Natural killer cell (primary cell): ENCODE measurements at places on chromosomes 7 and 10. TPM values are rescaled to one million over a fixed set of nuclear protein-coding genes. Genes with fewer than 3 reads are reported as not detected.

DNA sequence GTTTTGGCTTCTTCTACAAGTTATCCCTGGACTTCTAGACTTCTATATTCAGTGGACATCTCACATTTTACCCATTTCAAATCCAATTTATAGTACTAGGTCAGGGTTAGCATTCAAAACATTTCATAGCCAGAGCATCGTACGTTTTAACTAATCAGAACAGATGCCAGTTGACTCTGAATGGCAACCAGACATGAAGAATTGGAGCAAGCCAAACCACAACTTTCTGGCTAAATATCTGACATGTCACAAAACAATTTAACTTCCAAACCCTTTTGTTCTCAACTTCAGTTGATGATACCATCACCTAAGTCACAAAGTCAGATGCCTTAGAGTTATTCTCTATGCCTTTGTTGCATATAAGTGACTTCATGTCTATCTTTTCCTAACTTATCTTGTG is 1105.7 kb downstream of the XPNPEP1 start:
- H3K27me3 ChIP-seq, result no peaks in the 10 kb centered on the region
- DNase-seq, result no peak
- no peak overlapping the region for H3K4me3 ChIP-seq
- no peaks in the 10 kb centered on the region for H3K36me3 ChIP-seq
- no peak overlapping the region for H3K27ac ChIP-seq
- no peaks in the 10 kb centered on the region for H3K4me1 ChIP-seq

GRCh38 chr7:104160375-104160774 is 47.4 kb downstream of the ORC5 start:
- H3K27ac ChIP-seq, result no peak overlapping the region
- H3K36me3 ChIP-seq, result peaks cover 16% of the 10 kb centered on the region
- H3K4me3 ChIP-seq, result no peak overlapping the region

DNA sequence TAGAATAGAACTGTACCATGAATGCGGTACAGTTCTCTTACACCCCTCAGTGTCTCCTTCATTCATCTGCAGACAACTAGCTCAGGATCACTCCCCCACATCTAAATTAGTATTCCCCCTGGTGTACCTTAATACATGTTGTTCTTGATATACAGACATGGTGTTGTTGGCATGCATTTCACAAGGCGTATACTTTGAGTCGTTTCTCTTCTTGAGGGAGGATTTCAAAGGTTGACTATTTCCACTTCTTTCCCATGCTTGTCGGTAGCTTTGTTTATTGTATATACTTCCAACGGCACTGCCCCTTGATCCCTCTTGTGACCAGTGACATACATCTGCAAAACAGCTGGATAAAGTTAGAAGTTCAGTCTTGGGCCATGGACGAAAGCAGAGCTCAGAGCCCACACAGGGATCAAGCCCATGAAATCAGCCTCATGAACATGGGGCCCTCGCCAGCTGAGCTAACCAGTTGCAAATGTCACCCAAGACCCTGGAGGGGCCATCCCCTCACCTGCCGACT is 8.6 kb downstream of the CPA4 start:
- H3K4me3 ChIP-seq, result no peak overlapping the region
- no peaks in the 10 kb centered on the region for H3K4me1 ChIP-seq
- H3K36me3 ChIP-seq, result no peaks in the 10 kb centered on the region
- no peaks in the 10 kb centered on the region for H3K27me3 ChIP-seq
- DNase-seq, result no peak
- H3K27ac ChIP-seq, result no peak overlapping the region

DNA sequence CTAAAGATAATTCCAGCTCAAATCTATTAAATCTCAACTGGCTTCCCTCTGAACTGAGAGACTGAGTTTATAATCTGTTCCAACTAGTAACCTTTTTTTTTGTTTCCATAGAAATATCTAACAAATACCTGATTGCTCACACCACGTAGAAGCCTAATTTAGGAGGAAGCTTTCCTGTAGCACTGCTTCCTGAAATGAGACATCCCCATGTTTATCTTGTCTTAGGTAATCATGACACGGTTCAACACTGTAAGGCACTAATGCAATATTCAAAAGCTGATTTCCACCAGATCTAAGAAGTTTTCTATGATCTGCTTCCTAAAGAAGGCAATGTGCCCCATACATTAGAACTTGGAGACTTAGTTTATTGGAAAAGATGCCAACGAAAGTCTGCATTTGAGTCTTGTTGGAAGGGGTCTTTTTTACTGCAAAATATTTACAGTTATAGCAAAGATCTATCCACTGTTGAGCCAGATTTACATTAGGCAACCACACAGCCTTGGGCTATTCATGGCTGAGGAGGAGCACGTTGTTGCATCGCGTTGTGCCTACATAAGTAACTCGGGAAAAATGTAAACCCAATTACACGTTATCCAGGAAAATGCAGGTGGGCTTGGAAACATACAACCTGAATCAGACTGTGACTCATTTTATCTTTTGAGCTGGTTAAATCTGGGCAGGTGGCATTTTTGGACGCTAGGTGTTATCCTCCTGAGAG is 66.3 kb downstream of the VIPR2 start:
- no peak for DNase-seq
- no peaks in the 10 kb centered on the region for H3K36me3 ChIP-seq
- no peak overlapping the region for H3K27ac ChIP-seq
- H3K4me3 ChIP-seq, result no peak overlapping the region
- no peaks in the 10 kb centered on the region for H3K4me1 ChIP-seq
- no peaks in the 10 kb centered on the region for H3K27me3 ChIP-seq

DNA sequence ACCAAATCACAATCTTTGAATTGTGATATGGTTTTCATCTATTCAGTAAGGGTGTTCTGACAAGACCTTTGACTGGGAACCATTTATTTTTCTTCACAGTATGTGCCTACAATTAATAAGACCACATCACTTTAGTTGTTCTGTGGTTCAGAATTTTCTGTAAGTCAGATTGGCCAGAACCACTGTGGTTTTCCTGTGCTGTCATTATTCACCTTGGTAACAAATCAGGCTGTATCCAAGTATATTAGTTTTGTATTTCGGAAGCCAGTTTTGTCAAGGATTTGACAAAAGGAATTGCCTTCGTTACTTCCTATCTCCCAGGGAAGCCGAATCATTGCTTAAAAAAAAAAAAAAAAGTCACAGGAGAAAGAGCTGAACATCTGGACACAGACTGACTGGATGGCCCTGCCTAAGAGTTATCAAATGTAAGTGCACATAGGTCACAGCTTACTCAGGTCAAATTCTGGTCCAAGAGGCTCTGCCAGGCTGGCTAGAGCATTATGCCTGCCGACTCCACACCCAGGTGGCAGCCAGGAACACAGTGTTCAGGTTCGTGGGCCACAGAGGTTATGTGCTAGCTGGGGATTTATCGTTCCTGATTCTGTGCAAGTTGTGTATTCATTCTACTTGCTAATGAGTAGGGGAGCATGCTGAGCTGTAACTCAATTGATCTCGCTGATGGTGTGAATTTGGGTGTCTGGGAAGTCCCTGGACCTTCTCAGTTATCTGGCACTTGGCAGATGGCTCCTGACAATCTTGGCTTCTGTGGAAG is 175.3 kb downstream of the JAZF1 start:
- peaks cover 9% of the 10 kb centered on the region for H3K4me1 ChIP-seq
- no peak for DNase-seq
- no peaks in the 10 kb centered on the region for H3K27me3 ChIP-seq
- H3K4me3 ChIP-seq, result no peak overlapping the region
- no peaks in the 10 kb centered on the region for H3K36me3 ChIP-seq
- no peak overlapping the region for H3K27ac ChIP-seq

GRCh38 chr10:123574109-123574698 is 92.0 kb upstream of the GPR26 start:
- no peak overlapping the region for H3K27ac ChIP-seq
- H3K4me3 ChIP-seq, result no peak overlapping the region
- H3K4me1 ChIP-seq, result no peaks in the 10 kb centered on the region
- no peaks in the 10 kb centered on the region for H3K36me3 ChIP-seq
- no peak for DNase-seq
- H3K27me3 ChIP-seq, result no peaks in the 10 kb centered on the region

DNA sequence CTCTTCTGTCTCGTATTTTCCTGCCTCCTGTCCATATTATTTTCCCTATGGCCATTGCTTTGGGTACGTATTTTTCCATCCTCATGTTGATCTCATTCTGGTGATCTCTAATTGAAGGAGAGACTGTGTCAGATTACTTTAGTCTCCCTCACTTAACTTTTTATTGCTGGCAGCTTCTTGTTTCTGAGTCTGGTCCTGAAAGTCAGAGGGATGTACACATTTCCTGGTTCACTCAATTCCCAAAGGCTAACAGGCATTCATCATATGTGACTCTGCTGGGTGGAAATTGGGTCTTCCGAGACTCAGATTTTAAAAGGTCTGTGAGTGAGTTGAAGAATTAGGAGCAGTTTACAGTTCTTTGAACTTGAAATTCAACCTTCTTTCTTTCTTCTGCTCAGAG is 10.9 kb downstream of the UMAD1 start:
- DNase-seq, result no peak
- H3K4me1 ChIP-seq, result no peaks in the 10 kb centered on the region
- no peaks in the 10 kb centered on the region for H3K36me3 ChIP-seq
- H3K4me3 ChIP-seq, result no peak overlapping the region
- H3K27ac ChIP-seq, result no peak overlapping the region
- H3K27me3 ChIP-seq, result no peaks in the 10 kb centered on the region

GRCh38 chr7:41711283-41712064 is 8.6 kb upstream of the INHBA start:
- H3K27me3 ChIP-seq, result no peaks in the 10 kb centered on the region
- H3K4me1 ChIP-seq, result no peaks in the 10 kb centered on the region
- H3K27ac ChIP-seq, result no peak overlapping the region
- no peaks in the 10 kb centered on the region for H3K36me3 ChIP-seq

GRCh38 chr7:100171087-100171681 is 2.8 kb upstream of the GAL3ST4 start:
- H3K27ac ChIP-seq, result no peak overlapping the region
- DNase-seq, result no peak
- H3K27me3 ChIP-seq, result peaks cover 36% of the 10 kb centered on the region
- peak overlapping the region; percentile 11 for H3K4me3 ChIP-seq
- no peaks in the 10 kb centered on the region for H3K36me3 ChIP-seq
- peaks cover 42% of the 10 kb centered on the region for H3K4me1 ChIP-seq

GRCh38 chr7:68200051-68200670 is 1203.5 kb downstream of the TYW1 start:
- H3K27me3 ChIP-seq, result no peaks in the 10 kb centered on the region
- no peak overlapping the region for H3K4me3 ChIP-seq
- DNase-seq, result no peak
- no peaks in the 10 kb centered on the region for H3K36me3 ChIP-seq
- H3K27ac ChIP-seq, result no peak overlapping the region
- no peaks in the 10 kb centered on the region for H3K4me1 ChIP-seq

DNA sequence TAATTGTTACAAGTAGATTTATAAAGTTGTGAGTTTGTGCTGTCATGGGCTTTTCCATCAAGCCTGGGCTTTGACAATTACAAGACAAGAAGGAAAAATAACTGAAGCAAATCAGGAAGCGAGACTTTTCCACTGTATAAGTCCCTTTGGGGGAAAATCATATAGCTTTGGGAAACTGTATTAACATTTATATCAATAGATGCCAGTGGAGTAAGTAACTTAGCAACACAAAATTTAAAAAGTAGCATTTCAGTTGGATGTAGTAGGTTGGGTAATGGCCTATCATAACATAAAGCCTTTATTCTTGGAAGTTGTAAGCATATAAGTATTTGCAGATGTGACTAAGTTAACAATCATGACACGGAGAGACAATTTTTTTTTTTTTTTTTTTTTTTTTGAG is 931.1 kb downstream of the CNTNAP2 start:
- no peak for DNase-seq
- no peaks in the 10 kb centered on the region for H3K27me3 ChIP-seq
- H3K27ac ChIP-seq, result no peak overlapping the region

The CH25H gene
- 0.20 TPM for total RNA-seq

The ZNF775 gene
- total RNA-seq, result 1.3 TPM

The OPN1SW gene
- not detected for total RNA-seq

The FBXO24 gene
- 0.88 TPM for total RNA-seq

The TMEM225B gene
- total RNA-seq, result 2.5 TPM
